ENCODE measurements at places on chromosomes 16 and 17.

GRCh38 chr17:68706356-68706920 lies 105.3 kb upstream of the FAM20A start:
- no peak overlapping the region for H3K4me3 ChIP-seq
- no peak overlapping the region for H3K27ac ChIP-seq
- no peaks in the 10 kb centered on the region for H3K4me1 ChIP-seq
- no peak for DNase-seq

GRCh38 chr16:5070431-5071186 lies 1.0 kb upstream of the ALG1 start:
- peaks cover 9% of the 10 kb centered on the region for H3K36me3 ChIP-seq
- no peak for DNase-seq
- no peak overlapping the region for H3K27ac ChIP-seq

GRCh38 chr17:44283344-44284023 lies 15.5 kb upstream of the SLC4A1 start:
- no peak overlapping the region for H3K27ac ChIP-seq
- H3K36me3 ChIP-seq, result no peaks in the 10 kb centered on the region
- H3K4me1 ChIP-seq, result no peaks in the 10 kb centered on the region
- H3K27me3 ChIP-seq, result no peaks in the 10 kb centered on the region
- no peak for DNase-seq

GRCh38 chr17:68035131-68035522 lies 408 bp upstream of the KPNA2 start:
- no peaks in the 10 kb centered on the region for H3K27me3 ChIP-seq
- peaks cover 8% of the 10 kb centered on the region for H3K4me1 ChIP-seq
- H3K36me3 ChIP-seq, result no peaks in the 10 kb centered on the region
- no peak overlapping the region for H3K27ac ChIP-seq
- H3K4me3 ChIP-seq, result no peak overlapping the region

DNA sequence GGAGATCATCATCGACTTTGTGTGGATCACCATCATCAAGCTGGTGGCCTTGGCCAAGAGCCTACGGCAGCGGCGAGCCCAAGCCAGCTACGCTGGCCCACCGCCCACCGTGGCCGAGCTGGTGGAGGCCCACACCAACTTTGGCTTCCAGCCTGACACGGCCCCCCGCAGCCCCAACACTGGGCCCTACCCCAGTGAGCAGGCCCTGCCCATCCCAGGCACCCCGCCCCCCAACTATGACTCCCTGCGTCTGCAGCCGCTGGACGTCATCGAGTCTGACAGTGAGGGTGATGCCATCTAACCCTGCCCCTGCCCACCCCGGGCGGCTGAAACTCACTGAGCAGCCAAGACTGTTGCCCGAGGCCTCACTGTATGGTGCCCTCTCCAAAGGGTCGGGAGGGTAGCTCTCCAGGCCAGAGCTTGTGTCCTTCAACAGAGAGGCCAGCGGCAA lies 72.5 kb downstream of the COG7 start:
- H3K4me3 ChIP-seq, result no peak overlapping the region
- H3K4me1 ChIP-seq, result no peaks in the 10 kb centered on the region
- no peak overlapping the region for H3K27ac ChIP-seq
- DNase-seq, result no peak

DNA sequence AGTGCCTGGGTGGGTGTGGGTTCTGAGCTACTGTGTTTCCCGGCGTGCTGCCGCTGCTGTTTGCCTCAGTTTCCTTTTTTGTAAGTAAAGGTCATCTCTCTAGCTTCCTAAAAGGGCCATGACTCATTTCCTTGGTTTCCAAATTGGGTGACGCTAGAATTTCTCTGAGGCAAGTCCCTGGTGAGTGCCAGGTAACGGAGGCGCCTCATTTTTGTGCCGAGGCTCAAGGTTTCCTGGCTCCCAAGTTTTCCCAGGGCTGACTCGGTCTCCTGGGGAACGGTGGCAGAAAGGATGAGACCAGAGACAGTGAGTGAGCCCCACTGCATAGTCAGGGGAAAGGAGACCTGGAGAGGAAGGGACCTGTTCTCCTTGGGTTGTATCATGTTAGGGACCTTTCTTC lies 20.3 kb downstream of the MSI2 start:
- peaks cover 8% of the 10 kb centered on the region for H3K4me1 ChIP-seq
- no peak overlapping the region for H3K4me3 ChIP-seq
- peaks cover 8% of the 10 kb centered on the region for H3K36me3 ChIP-seq
- H3K27me3 ChIP-seq, result no peaks in the 10 kb centered on the region
- no peak overlapping the region for H3K27ac ChIP-seq

DNA sequence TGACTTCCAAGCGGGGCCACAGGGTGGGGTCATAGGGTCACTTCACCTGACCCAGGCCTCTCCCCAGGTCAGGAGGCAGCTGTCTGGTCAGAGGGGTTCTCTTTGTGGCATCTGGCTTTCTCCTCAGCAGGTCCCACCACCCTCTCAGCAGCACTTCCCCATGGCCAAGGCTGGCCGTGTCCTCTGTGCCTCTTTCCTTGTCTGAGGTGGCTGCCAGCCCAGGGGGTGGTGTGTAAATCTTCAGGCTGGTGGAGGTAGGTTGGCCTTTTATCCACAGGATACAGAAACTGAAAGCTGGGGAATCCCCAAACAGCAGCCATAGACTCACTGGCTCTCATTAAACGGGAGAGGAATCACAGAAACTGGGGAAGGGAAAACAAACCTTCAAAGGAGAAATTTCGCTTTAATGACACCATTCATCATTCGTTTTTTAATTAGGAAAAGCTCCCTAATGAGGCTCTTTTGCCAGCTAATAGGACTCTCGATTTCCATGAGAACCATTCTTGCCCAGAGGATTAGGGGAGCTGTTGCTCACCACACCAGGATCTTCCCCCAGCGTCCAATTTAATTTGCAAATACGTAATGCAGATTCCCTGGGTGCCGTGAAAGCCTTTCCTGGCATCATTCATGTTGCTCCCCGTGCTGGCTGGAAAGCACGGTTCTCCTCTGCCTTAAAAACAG lies 18.0 kb downstream of the C17orf75 start:
- peaks cover 10% of the 10 kb centered on the region for H3K4me1 ChIP-seq
- peak overlapping the region; percentile 24 for H3K4me3 ChIP-seq
- no peak for DNase-seq
- no peaks in the 10 kb centered on the region for H3K36me3 ChIP-seq

GRCh38 chr17:71922439-71922838 lies 198.4 kb upstream of the SOX9 start:
- H3K27ac ChIP-seq, result no peak overlapping the region
- no peak for DNase-seq

DNA sequence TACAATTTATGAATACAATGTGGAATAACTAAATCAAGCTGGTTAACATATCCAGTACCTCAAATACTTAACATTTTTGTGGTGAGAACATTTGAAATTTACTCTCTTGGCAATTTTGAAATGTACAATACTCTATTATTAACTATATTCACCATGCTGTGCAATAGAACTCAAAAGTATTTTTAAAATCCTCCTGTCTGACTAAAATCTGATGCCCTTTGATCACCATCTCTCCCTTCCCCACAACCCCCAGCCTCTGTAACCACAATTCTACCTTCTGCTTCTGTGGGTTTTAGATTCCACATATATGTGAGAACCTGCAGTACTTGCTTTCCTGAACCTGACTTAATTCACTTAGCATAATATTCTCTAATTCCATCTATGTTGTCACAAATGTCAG lies 71.6 kb upstream of the ALOX12 start:
- H3K36me3 ChIP-seq, result no peaks in the 10 kb centered on the region
- no peak for DNase-seq
- H3K27me3 ChIP-seq, result no peaks in the 10 kb centered on the region
- no peaks in the 10 kb centered on the region for H3K4me1 ChIP-seq
- H3K27ac ChIP-seq, result no peak overlapping the region

GRCh38 chr16:78240459-78241222 lies 141.2 kb downstream of the WWOX start:
- no peak overlapping the region for H3K27ac ChIP-seq
- H3K36me3 ChIP-seq, result no peaks in the 10 kb centered on the region
- H3K27me3 ChIP-seq, result no peaks in the 10 kb centered on the region

- no peaks in the 10 kb centered on the region for H3K4me1 ChIP-seq
- no peaks in the 10 kb centered on the region for H3K27me3 ChIP-seq
- no peak overlapping the region for H3K4me3 ChIP-seq
- no peak overlapping the region for H3K27ac ChIP-seq
Measured at GRCh38 chr16:12557786-12558185, 245.9 kb downstream of the CPPED1 start.

DNA sequence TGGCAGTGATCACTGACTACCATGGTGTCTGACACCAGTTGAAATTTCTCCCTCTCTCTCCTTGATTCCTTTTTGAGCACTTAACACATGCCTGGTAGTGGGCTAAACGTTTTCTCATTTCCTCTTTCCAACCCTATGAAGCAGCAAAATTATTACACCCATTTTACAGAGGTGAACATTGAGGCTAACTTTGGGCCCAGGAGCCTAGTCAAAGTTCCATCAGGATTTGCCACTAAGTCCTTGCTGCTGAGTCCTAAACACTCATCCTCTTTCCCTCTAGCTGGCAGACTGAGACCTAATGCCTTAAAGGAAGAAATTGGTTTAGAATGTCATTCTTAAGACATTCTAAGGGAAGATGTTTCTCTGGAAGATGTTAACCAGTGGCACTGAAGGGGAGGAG lies 74.7 kb upstream of the IRX3 start:
- no peaks in the 10 kb centered on the region for H3K36me3 ChIP-seq
- H3K27ac ChIP-seq, result no peak overlapping the region
- no peaks in the 10 kb centered on the region for H3K27me3 ChIP-seq
- H3K4me3 ChIP-seq, result no peak overlapping the region
- no peak for DNase-seq
- no peaks in the 10 kb centered on the region for H3K4me1 ChIP-seq

DNA sequence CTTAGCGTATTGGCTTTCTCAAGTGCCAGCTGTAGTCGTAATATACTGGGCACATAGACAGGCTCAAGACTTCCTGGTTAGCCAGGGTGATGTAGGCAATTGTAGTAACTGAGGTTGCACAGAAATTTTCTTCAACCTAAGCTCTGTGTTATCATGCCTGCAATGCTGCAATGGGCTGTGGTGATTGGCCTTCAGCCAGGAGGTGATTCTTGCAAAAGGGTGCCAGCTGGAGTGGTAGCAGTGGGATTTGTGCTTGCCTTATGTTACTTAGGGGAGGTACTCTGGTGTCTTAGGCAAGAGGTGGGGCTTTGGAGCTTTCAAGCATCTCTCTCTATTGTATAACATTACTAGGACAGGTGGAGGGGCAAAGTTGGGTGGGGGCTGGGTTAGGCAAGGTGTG lies 495.1 kb downstream of the CDH11 start:
- H3K4me3 ChIP-seq, result no peak overlapping the region
- no peaks in the 10 kb centered on the region for H3K36me3 ChIP-seq
- no peaks in the 10 kb centered on the region for H3K4me1 ChIP-seq
- no peak overlapping the region for H3K27ac ChIP-seq
- H3K27me3 ChIP-seq, result no peaks in the 10 kb centered on the region

DNA sequence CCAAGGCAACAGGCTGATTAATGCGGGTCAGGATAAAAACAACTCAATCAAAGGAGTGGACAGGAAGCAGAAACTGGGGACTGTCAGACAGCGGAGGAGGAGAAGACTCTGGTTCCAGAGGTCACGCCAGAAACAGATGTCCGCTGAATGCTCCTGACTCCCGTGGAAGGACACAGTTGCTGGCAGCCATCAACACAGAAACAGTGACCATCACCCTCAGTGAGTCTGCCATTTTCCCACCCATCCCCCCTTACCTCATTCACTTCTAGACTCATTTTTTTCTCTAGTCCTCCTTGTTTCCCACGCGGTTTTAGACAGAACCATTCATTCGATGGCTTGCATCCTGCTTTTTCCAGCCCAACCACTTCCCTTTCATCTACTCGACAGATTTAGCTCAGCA lies 40.9 kb downstream of the DHRS7C start:
- H3K27ac ChIP-seq, result no peak overlapping the region
- no peaks in the 10 kb centered on the region for H3K27me3 ChIP-seq
- H3K36me3 ChIP-seq, result no peaks in the 10 kb centered on the region
- no peak for DNase-seq
- H3K4me3 ChIP-seq, result no peak overlapping the region

GRCh38 chr17:79785017-79785899 lies 7.3 kb downstream of the CBX2 start:
- H3K4me1 ChIP-seq, result peaks cover 9% of the 10 kb centered on the region
- H3K4me3 ChIP-seq, result no peak overlapping the region
- no peak for DNase-seq

DNA sequence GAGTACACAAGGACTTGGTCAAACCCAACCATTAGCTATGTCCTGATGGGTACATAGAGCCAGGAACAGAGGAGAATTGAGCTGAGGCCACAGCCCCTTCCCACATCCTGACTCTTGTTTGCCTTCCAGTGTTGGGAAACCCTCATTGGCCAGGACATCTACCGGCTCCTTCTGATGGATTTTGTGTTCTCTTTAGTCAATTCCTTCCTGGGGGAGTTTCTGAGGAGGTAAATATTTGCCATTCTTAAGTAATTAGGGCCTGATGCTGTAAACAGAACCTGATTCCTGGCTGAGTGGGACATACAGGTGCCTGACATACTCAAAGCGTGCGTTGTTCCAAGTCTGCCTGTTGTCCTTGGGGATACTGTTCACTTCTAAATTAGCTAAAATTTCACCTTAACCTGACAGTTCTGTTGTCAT lies 42.6 kb downstream of the GDE1 start:
- no peak overlapping the region for H3K27ac ChIP-seq
- H3K36me3 ChIP-seq, result no peaks in the 10 kb centered on the region
- no peaks in the 10 kb centered on the region for H3K27me3 ChIP-seq
- no peaks in the 10 kb centered on the region for H3K4me1 ChIP-seq

- H3K4me1 ChIP-seq, result no peaks in the 10 kb centered on the region
- H3K27me3 ChIP-seq, result no peaks in the 10 kb centered on the region
- no peaks in the 10 kb centered on the region for H3K36me3 ChIP-seq
- H3K4me3 ChIP-seq, result no peak overlapping the region
Measured at GRCh38 chr17:45689451-45689850, 94.7 kb upstream of the CRHR1 start.

DNA sequence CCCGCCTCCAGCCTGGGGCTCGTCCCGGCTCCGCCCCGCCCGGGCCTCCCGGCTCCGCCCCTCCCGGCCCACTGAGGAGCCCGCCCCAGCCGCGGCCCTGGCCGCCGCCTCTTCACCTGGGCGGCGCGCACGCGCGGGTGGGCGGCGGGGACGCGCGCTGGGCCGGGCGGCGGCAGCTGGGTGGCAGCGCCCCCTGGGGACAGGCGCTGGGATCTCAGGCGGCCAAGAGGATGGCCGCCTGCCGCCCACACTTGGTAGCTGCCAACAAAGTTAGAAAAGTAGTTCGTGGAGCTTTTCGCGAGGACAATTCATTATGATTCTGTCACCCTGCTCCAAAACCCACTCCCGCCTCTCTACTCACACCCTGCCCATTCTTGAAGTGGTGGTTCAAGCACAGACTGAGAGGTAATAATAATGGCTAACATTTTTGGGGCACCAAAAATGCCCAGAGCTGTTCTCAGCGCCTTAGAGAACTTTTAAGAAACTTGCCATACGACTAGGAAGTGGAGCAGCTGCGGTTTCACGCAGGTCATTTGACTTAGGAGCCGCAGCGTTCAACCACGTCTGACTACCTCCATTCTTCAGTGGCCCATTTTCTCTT lies 340 bp upstream of the MYO1D start:
- peaks cover 14% of the 10 kb centered on the region for H3K4me1 ChIP-seq
- DNase-seq, result peak; percentile 86
- H3K27me3 ChIP-seq, result no peaks in the 10 kb centered on the region
- peak overlapping the region; percentile 75 for H3K4me3 ChIP-seq
- no peaks in the 10 kb centered on the region for H3K36me3 ChIP-seq
- H3K27ac ChIP-seq, result peak overlapping the region; percentile 64

- no peak for DNase-seq
- H3K27me3 ChIP-seq, result no peaks in the 10 kb centered on the region
- H3K4me1 ChIP-seq, result no peaks in the 10 kb centered on the region
Measured at GRCh38 chr16:78326731-78327130, 227.3 kb downstream of the WWOX start.
